ENCODE measurements at places on chromosomes 16 and 17.
A peak's percentile ranks its signal among the peaks of the same experiment; 100 is the strongest.

- DNase-seq: no peak
Measured at GRCh38 chr17:9986754-9987382, 81.8 kb upstream of the RCVRN start.

GRCh38 chr16:565419-566330 is 1.1 kb upstream of the NHLRC4 start:
- no peak for DNase-seq

DNA sequence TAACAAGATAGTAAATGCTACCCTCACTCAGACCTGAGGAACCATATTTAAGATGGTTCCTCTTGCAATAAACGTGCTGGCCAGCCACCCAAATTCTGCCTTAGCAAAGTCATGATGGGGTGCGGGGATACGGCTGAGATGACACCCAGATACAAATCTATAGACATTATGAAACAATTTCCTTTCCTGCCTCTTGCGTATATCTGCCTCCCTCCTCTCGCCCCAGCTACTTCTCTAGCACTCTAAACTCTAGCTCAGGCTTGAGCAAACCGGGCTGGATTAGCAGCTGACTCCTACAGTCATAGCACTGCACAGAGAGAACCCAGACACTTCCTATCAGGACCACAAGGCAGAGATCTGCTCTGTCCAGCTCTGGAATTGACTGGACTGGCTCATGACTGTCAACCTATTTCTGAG is 22.3 kb downstream of the CD300LF start:
- DNase-seq: no peak

GRCh38 chr16:22671301-22672076 is 142.5 kb upstream of the HS3ST2 start:
- no peak for DNase-seq

- DNase-seq: no peak
Measured at GRCh38 chr17:71313866-71314265, 807.0 kb upstream of the SOX9 start.

DNA sequence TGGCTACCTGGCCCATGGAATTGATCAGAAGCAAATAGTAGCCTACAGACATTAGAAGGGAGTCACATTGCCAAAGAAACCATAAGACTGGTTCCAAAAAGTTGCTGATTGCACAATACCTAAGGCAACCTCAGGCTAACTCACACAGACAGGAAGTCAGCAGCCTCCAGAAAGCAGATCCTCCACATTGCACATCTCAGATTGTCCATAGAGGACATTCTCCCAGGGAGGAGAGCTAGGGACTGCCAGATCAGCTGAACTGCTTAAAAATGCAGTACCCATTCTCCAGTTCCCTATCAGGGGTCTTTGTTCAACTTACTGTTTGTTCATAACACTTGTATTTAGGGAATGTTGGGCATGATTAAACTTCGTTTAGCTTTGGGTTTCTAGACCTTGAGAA is 4.2 kb downstream of the CCL3 start:
- DNase-seq: no peak

- no peak for DNase-seq
Measured at GRCh38 chr16:84618581-84619460, 943 bp upstream of the COTL1 start.

- DNase-seq: no peak
Measured at GRCh38 chr17:47295037-47295873, 28.5 kb upstream of the EFCAB13 start.

DNA sequence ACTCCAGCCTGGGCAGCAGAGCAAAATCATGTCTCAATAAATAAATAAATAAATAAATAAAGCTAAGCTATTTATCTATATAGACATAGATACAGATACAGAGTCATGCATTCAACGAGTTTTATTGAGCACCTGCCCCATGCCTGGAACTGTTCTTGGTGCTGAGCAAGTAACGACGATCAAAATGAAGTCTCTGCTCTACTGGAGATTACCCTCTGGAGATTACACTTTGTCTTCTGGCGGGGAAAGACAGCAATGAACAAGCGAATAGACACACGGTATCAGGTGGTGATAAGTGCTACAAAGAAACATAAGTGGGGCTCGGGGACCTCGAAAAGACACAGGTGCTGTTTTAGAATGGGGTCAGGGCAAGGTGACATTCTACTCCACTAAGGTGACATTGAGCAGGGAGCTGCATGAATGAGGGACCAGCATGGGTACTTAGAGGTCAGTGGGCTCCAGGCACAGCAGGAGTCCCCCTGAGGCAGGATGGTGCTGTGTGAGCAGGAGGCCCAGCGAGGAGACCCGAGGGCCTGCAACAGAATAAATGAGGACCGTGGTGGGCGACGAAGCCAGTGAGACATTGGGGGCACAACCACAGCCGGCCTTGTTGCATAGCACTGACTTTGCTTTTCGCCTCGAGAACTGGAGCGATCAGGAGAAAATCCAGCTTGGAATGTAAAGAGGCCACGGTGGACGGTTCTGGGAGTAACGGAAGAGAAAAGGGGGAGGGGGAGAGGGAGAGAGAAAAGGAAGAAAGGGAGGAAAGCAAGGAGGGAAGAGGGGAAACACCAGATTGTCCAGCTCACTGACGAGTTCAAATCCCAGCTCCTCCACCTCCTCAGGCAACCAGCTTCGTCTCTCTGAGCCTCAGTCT is 42.4 kb upstream of the MEAK7 start:
- no peak for DNase-seq

DNA sequence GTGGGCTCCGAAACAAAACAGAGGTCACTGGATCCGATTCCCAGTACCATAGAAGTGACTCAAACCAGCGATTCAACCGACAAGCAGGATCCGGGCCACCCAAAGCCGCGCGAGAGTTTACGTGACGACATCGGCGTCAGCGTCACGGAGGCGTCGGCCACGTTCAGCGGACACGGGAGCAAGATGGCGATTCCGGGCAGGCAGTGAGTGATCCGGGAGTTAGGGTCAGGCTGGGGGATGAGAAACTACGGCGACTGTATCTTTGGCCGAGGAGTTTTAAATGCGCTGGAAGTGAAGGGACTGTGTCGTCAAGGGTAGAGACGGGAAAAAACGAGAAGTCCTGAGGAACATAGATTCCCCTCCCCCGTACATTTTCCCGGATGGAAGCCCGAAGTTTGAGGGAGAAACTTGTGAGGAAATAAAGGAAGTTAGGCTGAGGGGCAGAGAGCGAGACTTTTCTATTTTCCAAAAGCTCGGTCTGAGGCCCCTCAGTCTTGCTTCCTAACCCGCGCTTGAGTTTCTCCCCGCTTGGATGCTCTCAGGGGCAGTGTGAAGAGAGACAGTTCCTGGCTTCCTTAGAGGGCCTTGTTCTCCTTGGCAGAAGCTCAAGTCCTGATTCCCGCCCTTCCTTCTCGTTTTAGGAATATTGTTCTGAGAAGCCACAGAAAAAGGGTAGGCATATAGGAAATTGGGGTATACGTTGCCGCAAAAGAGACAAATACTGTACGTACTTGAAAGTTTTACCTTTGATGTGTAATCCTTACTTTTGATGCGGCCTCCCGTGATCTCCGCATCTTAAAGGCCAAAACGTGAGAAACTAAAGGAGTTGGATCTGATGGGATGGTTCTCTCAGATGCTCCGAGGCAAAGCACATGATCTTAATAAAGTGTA is at the start of gene NSRP1:
Gene NSRP1, plus strand, starts transcription at position 156 of the 891 bp plus-strand sequence. Its CDS starts 28 bp downstream, at position 184.
- peak; percentile 89 for DNase-seq

GRCh38 chr16:57480754-57481230 is 5.5 kb downstream of the DOK4 start:
- DNase-seq: no peak
